ENCODE measurements at places on chromosomes 11 and 22. TPM values are rescaled to one million over a fixed set of nuclear protein-coding genes. Genes with fewer than 3 reads are reported as not detected.
A peak's percentile ranks its signal among the peaks of the same experiment; 100 is the strongest.

GPR83 gene
- not detected for total RNA-seq

CRYBA4 gene
- not detected for total RNA-seq

- DNase-seq: no peak
- H3K4me3 ChIP-seq: no peak overlapping the region
- no peaks in the 10 kb centered on the region for H3K4me1 ChIP-seq
- H3K27me3 ChIP-seq: no peaks in the 10 kb centered on the region
These were observed 127.4 kb downstream of the SLC17A6 start for GRCh38 chr11:22465620-22466019.

GRCh38 chr11:90737444-90738050, 514.7 kb upstream of the CHORDC1 start:
- H3K4me3 ChIP-seq: no peak overlapping the region
- no peaks in the 10 kb centered on the region for H3K4me1 ChIP-seq
- no peaks in the 10 kb centered on the region for H3K27me3 ChIP-seq

GRCh38 chr11:2417856-2418692, 17.5 kb downstream of the TSSC4 start:
- H3K36me3 ChIP-seq: no peaks in the 10 kb centered on the region
- no peaks in the 10 kb centered on the region for H3K27me3 ChIP-seq
- H3K4me1 ChIP-seq: peaks cover 14% of the 10 kb centered on the region
- no peak for DNase-seq

DNA sequence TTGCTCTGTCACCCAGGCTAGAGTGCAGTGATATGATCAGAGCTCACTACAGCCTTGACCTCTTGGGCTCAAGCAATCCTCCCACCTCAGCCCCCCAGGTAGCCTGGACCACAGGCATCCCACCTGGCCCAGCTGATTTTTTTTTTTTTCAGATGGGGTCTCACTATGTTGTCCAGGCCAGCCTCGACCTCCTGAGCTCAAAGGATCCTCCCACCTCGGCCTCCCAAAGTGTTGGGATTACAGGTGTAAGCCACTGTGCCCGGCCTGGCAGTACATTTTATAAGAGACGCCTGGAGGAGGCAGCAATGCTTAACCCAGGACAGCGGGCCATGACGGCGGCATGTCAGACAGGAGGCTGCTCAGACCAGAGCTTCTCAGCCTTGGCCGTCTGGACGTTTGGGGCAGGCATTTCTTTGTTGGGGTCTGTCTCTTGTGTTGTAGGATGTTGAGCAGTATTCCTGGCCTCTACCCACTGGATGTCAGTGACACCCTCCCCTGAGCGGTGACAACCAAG, 4.3 kb downstream of the LGALS2 start:
- H3K4me3 ChIP-seq: no peak overlapping the region
- peaks cover 11% of the 10 kb centered on the region for H3K4me1 ChIP-seq
- no peak for DNase-seq
- no peaks in the 10 kb centered on the region for H3K36me3 ChIP-seq

DNA sequence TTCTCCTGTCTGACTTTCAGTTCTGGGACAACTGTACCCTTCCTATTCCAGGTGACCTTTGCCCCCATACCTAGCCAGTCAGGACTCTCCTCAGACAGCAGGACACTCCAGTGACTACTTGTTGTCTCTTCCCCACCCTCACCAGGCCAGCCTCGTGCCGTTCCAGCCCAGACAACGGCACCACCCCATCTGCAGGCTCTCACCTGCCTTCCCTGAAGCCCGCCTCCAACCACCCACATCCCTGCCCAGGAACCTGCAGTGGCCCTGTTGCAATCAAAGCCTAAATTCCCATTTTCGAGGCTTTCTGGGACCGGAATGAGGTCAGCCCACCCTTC, 3.7 kb downstream of the IL2RB start:
- no peaks in the 10 kb centered on the region for H3K27me3 ChIP-seq
- no peak for DNase-seq
- peak overlapping the region; percentile 29 for H3K27ac ChIP-seq
- peaks cover 43% of the 10 kb centered on the region for H3K36me3 ChIP-seq
- peaks cover 82% of the 10 kb centered on the region for H3K4me1 ChIP-seq
